ENCODE measurements at places on chromosomes 13 and 19.

GRCh38 chr13:22027566-22027965, 356.7 kb downstream of the FGF9 start:
- DNase-seq = no peak

DNA sequence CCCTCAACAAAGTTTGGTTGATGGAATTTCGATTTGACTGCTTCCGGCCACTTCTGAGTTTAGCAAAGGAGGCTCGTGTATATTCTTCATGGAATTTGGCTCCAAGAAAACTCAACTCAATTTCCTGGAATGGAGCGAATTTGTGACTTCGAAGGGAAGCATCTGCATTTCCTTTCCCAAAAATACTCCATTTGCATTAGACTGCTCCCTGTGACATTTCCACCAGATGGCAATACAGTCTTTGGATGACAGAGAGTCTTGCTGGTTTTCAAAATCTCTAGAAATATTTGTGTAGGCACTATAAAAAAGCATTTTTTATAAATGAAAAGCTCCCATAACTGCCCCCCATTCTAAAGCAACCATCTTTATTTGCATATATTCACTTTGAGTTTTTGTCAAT, 4.1 kb downstream of the C1QTNF9 start:
- DNase-seq = no peak

DNA sequence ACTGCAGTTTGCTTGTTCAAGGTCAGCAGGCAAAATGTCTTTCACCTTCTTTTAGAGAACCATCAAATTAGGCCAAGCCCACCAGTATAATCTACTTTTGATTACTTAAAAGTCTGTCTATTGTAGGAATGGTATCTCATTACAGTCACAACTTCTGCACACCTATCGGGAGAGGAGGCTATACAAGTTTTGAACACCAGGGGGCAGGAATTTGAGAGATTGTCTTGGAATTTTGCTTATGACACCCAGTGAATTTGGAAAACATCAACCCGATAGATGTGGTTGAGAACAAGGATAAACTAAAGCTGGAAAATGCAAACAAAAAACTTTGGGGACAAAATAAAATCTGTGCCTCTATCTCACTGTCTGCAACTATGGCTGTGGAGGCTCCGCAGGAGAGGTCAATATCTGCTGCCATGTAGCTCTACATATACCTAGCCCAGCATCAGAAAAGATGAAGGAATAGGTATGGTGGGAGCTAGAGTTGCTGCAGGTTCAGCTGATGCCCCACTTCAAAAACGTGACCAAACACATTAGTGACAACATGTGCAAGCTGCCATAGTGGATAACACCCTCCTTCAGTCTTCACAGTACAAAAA, 1299.2 kb upstream of the SPRY2 start:
- peak; percentile 21 for DNase-seq

DNA sequence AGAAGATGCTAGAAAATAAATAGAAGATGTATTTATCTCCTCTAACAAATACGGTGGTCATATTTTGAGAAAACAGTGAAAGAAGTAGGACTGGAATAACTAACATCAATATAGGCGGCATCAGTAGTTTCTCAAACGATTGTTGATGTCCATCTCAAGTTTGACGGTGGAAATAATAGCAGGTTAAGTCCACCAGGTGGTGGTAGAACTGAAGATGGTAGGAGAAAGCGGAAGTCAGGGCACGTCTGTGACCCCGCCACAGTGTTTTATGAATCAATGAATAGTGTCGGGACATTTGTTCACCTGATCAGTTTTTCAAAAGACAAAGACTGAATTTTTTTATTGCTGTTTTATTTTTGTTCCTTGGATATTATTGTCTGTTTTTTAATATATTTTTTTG, 706.4 kb upstream of the SLC10A2 start:
- peak; percentile 13 for DNase-seq

DNA sequence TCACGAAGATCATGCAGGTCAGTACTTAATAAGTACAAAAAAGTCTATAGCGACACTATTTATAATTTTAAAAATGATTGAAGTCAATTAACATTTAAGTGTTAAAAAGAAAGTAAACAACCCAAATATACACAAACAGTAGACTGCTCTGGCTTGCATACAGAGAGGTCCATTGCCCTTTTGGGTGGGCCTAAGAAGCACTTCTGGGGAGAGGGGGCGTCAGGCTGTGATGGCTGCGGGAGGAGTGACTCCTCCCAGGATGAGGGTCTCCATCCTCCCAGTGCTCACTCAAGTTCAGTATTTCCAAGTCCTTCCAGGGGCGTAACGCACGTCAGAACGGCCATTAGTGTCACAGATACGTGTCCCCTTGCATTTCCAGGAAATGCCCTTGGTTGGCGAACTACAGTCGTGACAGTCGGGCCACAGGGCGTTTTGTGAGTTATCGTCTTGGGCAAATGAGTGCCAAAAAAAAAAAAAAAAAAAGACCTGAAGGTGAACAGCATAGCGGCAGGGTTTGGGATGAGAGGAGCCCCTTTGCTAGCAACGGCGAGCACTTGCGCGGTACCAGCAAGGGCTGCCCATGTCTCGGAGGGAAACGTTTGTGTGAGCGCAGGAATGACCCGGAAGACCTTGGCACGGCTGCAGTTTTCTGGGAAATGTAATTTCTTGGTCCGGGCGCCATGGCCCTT, at the start of gene SCGB2B2:
Gene SCGB2B2, minus strand, starts transcription at position 463 of the 689 bp plus-strand sequence. CDS start 82,596 bp downstream, outside the sequence.
- DNase-seq = no peak

DNA sequence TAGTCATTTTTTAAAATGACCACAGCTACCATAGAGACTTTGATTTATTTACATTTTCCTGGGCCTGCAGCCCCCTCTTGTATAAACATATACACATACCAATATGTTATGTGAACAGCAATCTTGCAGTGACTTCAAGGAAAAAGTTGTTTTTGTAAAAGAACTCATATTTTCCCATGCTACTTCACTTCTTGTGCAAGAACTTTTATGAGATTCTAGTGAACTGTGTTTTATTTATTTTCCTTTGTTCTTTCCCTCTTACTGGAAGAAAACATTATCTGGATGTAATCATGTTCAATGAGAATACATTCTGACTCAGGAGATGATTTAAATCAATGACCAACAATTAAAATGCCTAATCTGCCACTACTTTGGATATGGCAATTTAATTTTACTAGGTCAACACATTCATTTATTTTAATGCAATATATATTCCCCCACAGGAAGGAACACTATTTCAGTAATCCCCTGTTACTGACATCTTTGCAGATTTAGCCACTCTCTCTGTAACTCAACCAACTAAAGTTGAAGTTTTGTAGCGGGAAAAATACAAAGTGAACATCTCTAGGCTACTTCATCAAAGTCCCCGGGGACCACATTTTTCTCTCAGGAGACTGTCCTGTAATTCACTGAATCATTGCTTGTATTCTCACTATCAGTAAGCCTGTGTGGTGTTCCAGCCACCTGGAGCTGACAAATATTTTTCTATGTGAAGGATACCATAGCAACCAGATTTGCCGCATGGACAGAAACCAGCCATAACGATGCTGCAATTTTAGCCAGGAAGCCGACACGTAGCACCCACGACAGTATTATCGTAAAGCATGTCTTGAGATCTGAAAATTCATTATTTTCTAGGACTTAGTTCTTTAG, 90.5 kb downstream of the STARD13 start:
- no peak for DNase-seq

GRCh38 chr19:46724468-46724867, 7.6 kb upstream of the PRKD2 start:
- DNase-seq = no peak

- DNase-seq = no peak
Observed at GRCh38 chr13:35695448-35695770, 218.9 kb upstream of the MAB21L1 start.

DNA sequence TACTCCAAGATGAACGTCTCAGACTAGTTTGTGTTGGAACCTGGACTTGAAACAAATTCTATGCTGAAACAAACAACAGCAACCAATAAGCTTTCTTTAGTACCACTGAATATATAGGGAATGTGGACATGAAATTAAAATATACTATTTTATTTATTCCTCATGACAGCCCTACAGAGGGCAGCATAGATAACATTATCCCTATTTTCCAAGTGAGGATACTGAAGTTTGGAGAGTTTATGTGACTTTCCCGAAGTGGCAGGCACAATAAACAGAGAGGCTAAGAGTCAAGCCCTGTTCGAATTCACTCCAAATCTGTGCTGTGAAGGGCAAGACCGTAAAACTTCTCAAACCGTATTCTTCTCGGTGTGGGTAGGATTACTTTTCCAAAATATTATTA, 509.9 kb upstream of the GPC6 start:
- DNase-seq = peak; percentile 9

DNA sequence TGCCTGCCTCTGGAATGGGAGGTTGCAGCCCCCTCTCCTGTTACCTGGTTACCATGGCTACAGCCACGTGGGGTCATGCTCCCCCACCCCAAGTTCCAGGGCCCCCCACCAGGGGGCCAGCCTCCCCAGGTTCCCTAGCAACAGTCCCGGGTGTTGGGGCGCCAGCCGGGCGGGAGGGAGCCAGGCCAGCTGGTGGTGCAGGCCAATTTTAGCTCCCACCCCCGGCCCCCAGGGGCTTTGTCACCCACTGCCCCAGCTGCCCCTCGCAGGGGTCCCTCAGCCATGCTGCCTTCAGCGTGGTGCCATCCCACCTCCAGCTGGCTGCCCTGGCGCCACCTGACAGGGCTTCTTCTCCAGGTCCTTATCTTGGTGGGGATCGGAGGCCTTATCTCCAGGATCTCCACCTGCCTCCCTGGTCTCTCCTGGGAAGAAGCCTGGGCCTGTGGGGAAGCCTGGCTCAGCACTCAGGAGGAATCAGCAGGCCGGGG, 3.0 kb downstream of the MARK4 start:
- no peak for DNase-seq
